SW 1271 (cell line): ENCODE measurements at places on chromosomes 1 and 21.

- DNase-seq, result no peak
These were observed 4.7 kb downstream of the OR14I1 start for GRCh38 chr1:248697907-248698306.

- DNase-seq, result no peak
These were observed 94.5 kb downstream of the VPS26C start for GRCh38 chr21:37172646-37173045.

DNA sequence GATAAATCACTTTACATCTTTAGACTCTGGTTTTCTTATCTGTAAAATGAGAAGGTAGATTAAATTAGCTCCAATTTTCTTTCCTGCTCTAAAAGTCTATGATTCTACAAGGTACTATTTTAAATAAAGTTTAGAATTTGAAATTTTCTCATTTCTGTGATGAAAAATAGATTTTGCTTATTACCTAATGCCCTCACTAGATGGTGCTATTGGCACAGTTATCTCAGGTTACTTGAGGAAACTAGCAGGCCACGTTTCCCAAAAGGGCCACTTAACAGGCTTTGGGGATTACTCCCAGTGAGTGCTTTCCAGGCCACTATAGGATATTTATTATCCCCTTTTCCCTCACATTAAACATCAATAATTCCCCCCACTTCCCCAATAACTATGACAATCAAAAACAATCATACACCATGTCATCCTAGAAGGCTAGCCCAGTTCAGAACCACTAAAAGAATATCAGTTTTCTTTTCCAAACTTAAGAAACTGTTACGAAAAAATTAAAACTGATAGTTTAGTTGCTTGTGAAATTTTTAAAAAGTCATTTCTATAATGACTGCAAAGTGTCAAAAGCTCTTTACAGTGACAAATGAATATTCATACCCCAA is 30.6 kb downstream of the OMA1 start:
- DNase-seq, result peak; percentile 4

GRCh38 chr21:29359718-29360117 is 61.0 kb downstream of the BACH1 start:
- no peak for DNase-seq

DNA sequence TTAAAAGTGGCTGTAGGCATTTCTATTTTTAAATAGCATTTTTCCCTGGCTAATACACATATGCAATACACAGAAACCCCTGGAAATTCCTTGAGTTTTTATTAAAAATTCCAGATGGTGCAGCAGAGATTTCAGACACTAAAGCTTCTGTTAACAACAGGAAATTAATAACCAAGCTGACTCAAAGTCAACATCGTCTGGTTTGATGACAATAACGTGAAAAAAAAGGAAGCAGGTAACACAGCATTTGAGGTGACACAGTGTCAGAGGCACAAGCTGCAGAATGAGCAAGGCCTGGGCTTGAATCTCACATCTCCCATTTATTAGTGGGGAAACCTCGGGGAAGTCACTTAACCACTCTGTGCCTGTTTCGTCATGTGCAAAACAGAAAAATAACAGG is 64.6 kb upstream of the GJB5 start:
- DNase-seq, result no peak

- DNase-seq, result no peak
These were observed 46.8 kb upstream of the WASF2 start for GRCh38 chr1:27536767-27537166.

- no peak for DNase-seq
These were observed 17.0 kb upstream of the KNCN start for GRCh38 chr1:46568461-46568891.

- DNase-seq, result no peak
These were observed 163.8 kb downstream of the BACH1 start for GRCh38 chr21:29462479-29462878.

DNA sequence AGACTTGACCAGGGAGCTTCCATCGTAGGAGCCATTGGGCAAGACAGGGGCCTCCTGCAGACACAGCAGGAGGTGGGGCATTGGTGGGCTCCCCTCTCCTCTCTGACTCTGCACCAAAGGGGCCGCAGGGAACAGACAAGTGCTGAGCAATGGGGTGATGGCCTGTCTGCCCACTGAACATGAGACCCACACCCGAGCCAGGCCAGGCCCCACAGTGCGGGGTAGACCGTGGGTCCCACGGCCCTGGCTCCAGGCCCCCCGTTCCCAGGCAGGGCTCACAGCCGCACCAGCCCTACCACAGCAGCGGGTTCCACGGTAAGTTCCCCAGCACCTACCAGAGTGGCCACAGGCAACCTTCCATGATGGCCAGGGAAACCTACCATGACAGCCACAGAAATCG is 45.9 kb downstream of the CHD5 start:
- no peak for DNase-seq

DNA sequence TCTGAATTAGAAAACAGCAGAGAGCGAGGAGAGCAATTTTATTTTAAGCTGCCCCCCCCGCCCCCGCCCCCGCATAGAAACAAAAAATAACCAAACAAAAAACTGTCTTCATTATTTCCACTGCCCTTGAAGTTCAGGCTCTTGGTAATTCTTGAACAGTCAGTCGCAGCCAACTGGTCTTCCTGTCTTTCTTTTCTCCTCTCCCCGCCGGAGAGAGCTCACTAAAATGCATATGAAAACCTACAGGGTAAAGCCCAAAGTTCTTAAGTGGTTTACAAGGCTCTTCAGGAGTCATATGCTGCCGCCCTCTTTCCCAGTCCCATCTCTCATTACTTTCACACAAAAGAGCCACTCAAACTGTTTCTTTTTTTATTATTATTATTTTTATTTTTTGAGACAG is 1.1 kb upstream of the ANKRD35 start:
- no peak for DNase-seq

- no peak for DNase-seq
These were observed 73.5 kb downstream of the JAK1 start for GRCh38 chr1:64892576-64893573.

GRCh38 chr1:30451532-30452125 is 271.8 kb downstream of the MATN1 start:
- no peak for DNase-seq

GRCh38 chr1:220966473-220966872 is 87.2 kb downstream of the HLX start:
- DNase-seq, result no peak
